ENCODE measurements at places on chromosomes 4 and X. TPM values are rescaled to one million over a fixed set of nuclear protein-coding genes. Genes with fewer than 3 reads are reported as not detected.

The TCP11X1 gene
- not detected for total RNA-seq

The RADX gene
- total RNA-seq: 9.0 TPM

The SULT1B1 gene
- not detected for total RNA-seq

The MAGEC1 gene
- total RNA-seq: not detected

The CLIC2 gene
- total RNA-seq: 8.1 TPM

The KLHL8 gene
- total RNA-seq: 11.6 TPM

The STARD8 gene
- total RNA-seq: 0.72 TPM

The CLDN34 gene
- total RNA-seq: not detected

The SMARCA1 gene
- total RNA-seq: 24.7 TPM

The CPLX1 gene
- total RNA-seq: 0.10 TPM

The IL13RA1 gene
- 45.2 TPM for total RNA-seq

The NUDT10 gene
- 0.50 TPM for total RNA-seq

The BGN gene
- 2.0 TPM for total RNA-seq

The OCRL gene
- total RNA-seq: 36.4 TPM

The PITX2 gene
- total RNA-seq: 0.95 TPM

The FRMD7 gene
- total RNA-seq: not detected

The DUX4 gene
- not detected for total RNA-seq

The TEX11 gene
- total RNA-seq: 0.12 TPM

The SORBS2 gene
- 23.8 TPM for total RNA-seq

The GPC4 gene
- total RNA-seq: not detected

The DKK2 gene
- total RNA-seq: not detected

The MAP3K15 gene
- total RNA-seq: 2.5 TPM

The MPP1 gene
- total RNA-seq: 17.4 TPM

The FRMPD4 gene
- 0.32 TPM for total RNA-seq

The GLUD2 gene
- total RNA-seq: 0.35 TPM

The CAPN6 gene
- 0.02 TPM for total RNA-seq

The MAGEC3 gene
- not detected for total RNA-seq

The MAGIX gene
- 0.89 TPM for total RNA-seq

The ERCC6L gene
- 7.1 TPM for total RNA-seq

The MAGEA3 gene
- total RNA-seq: not detected
